ENCODE measurements at places on chromosomes 6 and 20.

DNA sequence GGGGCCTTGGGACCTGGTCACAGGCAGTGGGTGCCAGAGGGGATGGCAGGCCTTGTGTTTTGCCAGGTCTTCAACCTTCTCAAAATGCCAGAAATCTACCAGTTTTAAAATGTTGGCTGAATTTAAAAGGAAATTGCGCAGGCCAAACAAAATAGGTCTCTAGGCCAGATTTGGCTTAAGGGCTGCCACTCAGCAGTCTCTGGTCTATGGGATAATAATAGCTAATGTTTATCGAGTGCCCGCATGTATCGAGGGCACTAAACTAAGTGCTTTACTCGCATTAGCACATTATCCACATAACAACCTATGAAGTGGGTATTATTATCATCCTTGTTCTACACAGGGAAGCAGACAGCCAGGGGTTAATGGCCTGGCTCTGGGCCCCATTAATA, 11.0 kb downstream of the E2F3 start:
- DNase-seq = no peak

DNA sequence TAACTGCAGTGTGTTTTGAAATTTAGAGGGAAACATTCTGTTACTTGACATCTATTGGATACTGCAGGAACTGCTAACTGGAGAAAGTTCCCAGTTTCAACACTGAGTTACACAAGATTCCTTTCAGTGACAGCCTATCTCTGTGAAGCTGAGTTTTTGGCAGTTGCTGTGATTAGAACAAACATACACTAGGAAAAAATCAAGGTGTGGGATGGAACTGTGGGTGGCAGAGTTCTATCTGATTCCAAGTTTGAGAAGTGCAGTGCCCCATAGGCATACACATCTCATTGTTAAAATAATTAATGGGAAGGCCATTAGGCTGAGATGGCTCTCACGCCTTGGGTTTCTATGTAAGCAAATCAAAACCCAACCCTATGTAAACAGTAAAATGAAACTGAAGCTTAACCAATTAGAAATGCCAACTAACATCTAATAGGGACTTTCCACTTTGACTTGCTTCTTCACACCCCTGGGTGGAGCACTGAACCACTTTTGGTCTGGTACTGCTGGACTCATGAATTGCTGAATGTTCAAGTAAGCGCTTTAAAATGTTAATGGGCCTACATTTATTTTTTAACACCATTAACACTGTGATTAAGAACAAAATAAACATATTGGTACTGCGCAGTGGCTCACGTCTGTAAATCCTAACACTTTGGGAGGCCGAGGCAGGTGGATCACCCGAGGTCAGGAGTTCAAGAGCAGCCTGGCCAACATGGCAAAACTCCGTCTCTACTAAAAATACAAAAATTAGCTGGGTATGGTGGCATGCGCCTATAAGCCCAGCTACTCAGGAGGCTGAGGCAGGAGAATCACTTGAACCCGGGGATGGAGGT, 55.2 kb upstream of the TBC1D7 start:
- no peak for DNase-seq

DNA sequence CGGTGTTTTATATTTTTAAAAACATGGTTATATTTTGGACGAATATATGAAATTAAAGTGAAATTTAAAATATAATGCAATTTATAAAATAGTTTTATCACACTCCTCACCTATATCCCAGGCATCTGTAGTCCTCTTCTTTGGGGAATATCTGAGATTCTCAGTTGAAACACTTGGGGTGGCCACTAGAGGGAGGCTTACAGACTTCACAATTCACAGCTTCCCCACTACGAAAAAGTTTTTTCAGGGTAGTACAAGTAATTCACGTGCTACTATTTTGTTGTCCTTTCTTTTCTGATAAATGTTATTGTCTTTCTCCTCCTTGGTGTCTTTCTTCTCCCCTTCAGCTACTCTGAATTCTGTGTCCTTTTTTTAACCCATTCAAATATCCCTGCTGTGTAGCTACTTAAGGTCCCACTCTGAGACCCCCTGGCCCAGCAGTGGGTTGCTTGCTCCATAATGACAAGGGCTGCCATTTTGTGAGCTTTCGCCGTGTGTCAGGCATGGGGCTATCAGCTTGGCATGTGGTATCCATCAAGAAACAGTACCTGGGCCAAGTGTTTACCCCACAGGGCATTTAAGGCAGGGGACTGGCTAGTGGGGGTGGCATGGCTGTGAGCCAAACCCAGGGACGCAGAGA, 43.6 kb upstream of the PHACTR3 start:
- no peak for DNase-seq

DNA sequence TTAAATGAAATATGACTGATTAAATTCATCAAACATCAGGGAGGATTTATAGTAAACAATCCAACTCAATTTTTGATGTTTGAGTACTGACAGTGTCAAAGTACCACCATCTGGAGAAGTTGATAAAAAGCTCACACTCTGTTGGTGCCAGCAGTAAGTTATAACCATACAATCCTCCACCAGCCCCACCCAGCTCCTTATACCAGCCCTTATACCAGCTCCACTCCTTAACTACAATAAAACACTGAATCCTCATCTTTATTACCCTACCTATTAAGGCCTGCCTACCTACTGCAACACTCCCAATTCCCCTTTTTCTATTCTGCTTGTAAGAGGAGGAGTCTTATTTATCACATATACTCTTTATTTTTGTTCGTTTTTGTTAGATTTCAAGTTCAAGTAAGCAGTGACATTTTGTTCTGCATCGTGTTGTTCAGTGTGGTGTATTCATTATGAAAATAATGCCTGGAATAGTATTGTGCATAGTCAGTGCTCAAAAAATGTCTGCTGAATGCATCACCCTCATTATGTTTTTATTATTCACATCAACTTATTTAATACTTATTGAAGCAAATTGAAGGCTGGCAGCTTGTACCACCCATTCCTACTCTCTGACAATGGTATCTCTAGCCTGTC, 954.7 kb upstream of the ADGRB3 start:
- DNase-seq = no peak

GRCh38 chr6:53498649-53499048, 46.3 kb downstream of the GCLC start:
- DNase-seq = no peak

DNA sequence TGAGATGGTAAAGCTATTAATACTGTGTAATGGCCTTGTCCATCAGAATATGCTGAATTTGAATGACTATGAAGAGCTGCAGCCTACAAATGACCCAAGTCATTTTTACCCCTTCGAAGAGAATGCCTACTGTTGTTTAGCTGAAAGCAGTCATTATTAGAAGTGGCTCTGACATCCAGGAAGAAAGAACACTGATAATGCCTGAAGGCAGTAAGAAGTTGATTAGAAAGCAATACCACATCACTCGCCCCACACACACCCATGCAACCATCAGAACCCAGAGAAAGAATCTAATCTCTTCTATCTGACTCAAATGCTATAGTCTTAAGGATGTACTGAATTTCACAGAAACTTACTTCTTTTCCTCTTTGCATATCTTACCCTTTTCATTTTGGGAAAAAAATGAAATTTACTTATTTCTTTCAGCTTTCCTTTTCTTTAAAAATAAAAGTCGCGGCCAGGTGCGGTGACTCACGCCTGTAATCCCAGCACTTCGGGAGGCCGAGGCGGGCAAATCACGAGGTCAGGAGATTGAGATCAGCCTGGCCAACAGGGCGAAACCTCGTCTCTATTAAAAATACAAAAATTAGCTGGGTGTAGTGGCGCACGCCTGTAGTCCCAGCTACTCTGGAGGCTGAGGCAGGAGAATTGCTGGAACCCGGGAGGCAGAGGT, 61.0 kb downstream of the ARHGAP18 start:
- DNase-seq = no peak

GRCh38 chr20:57458400-57459160, 66.4 kb downstream of the CTCFL start:
- DNase-seq = no peak

- no peak for DNase-seq
Observed at GRCh38 chr6:38806271-38806670, 91.2 kb downstream of the DNAH8 start.

DNA sequence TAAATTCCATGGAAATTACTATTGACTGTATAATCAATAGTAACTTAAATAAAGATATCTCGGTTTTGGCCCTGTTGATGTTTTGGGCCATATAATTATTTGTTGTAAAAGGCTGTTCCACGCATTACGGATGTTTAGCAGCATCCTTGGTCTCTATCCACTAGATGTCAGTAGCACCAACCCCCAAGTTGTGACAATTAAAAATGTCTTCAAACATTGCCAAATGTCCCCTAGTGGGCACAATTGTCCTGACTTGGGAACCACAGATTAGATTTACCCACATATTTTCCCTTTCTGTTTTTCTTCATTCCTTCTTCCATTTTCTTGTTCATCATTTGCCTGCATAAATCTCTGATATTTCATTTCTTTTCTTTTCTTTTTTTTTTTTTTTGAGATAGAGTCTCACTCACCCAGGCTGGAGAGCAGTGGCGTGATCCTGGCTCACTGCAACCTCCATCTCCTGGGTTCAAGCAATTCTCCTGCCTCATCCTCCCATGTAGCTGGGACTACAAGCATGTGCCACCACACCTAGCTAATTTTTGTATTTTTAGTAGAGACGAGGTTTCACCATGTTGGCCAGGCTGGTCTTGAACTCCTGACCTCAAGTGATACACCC, 13.6 kb upstream of the WFDC8 start:
- no peak for DNase-seq
